ENCODE measurements at places on chromosomes 13 and 19. TPM values are rescaled to one million over a fixed set of nuclear protein-coding genes. Genes with fewer than 3 reads are reported as not detected.

The ATF5 gene
- 6.3 TPM for polyA plus RNA-seq

The ELAVL3 gene
- not detected for polyA plus RNA-seq

DNA sequence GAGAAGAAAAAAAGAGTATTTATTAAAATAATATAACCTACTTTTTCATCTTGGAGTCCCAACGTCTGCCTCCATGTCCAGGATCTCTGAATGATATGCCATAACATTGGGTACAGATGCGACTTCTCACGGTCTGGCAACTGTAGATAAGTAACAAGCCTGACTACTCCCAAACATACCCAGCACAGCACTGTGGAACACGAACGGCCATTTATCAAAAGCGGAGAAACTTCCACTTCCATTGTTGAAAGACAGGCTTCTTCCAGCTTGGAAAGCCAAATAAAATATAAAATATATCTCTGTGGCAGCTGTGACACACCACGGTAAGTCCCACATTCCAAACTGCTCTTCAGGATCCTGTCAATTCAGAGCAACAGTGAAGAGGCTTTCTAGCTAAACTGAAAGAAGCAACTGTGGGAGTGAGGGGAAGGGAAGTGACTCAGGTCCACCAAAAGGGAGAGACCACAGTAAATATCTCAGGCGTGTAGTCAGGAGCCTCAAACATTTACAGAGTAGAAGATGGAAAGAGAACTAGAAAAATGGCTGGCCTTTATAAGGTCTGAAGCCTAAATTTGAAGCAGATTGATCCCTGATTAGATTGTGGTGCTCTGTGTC, 331.7 kb downstream of the LIG4 start:
- peak; percentile 48 for DNase-seq

DNA sequence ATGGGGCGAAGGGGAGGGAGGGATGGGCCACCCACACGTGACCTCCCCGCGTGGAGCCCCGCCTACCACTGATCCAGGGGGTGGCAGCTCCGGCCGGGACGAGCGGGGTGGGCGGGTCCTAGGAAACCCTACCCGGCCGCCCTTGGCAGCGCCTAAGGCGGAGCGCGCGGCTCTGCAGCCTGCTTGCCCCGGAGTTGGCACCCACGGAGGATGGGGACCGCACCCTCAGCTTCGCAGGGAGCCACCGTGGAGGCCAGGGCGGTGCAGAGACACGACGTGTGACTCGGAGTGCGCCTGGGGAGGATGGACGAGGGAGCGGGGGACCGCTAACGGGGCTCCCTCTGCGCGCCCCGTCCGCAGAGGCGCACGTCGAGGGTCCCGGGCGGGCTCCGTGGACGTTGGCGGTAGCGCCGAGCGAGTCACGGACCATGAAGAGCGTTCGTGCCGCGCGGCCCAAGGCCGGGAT, at the start of gene RGS9BP:
Gene RGS9BP, plus strand, starts transcription at position 129 of the 466 bp plus-strand sequence. CDS start 416 bp downstream, outside the sequence.
- peak; percentile 26 for DNase-seq

DNA sequence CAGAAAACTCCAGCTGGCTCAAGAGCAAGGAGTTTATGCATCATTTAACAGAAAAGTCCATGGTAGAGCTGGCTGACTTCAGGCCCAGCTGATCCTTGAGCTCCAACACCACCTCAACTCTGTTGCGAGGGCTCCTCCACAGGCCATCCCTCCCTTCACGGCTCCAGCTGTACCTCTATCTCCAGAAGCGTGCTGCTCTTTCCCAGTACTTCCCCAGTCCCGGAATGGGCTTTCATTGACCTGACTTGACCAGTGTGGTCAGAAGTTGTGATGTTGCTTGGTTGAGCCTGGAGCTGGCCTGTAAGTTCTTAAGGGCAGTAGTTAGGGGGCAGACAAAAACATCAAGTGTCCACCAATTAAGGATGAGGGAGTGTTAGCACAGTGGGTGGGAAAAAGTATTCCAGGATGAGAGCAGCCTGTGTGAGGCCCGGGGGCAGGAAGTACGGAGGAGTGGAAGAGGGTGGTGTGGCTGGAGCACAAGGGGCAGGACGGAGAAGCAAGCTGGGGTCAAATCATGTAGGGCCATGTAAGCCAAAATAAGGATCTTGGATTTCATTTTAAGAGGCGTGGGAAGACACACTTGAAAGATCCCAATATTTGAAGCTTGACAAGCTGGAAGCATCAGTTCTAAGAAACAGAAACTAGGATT, 24.0 kb downstream of the SKA3 start:
- no peak for DNase-seq

GRCh38 chr19:42150364-42150763, 18.1 kb upstream of the POU2F2 start:
- DNase-seq = no peak

The TTC9B gene
- polyA plus RNA-seq = not detected

- DNase-seq = no peak
Observed at GRCh38 chr19:41095703-41096102, 7.5 kb downstream of the CYP2A13 start.

The MYDGF gene
- 126 TPM for polyA plus RNA-seq

DNA sequence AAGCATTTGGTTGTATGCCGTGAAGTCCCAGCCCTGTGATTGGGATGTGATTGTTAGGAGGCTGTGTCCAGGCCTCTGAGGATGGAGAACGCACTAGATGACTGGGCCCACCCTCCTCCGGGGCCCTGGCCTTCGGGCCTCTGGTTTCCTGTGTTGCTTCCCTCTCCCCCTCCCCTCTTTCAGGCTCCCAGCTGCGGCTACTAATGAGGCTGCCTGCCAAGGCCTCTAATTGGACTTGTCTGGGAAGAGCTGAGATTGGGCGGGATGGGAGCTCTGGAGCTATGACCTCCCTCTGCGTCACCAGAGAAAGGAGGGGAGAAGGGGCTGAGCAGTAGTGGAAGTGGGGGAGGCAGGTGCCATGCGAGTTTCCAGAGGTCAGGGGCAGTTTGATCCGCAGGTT, 9.9 kb downstream of the PTH2 start:
- no peak for DNase-seq

The SERP2 gene
- 5.7 TPM for polyA plus RNA-seq

DNA sequence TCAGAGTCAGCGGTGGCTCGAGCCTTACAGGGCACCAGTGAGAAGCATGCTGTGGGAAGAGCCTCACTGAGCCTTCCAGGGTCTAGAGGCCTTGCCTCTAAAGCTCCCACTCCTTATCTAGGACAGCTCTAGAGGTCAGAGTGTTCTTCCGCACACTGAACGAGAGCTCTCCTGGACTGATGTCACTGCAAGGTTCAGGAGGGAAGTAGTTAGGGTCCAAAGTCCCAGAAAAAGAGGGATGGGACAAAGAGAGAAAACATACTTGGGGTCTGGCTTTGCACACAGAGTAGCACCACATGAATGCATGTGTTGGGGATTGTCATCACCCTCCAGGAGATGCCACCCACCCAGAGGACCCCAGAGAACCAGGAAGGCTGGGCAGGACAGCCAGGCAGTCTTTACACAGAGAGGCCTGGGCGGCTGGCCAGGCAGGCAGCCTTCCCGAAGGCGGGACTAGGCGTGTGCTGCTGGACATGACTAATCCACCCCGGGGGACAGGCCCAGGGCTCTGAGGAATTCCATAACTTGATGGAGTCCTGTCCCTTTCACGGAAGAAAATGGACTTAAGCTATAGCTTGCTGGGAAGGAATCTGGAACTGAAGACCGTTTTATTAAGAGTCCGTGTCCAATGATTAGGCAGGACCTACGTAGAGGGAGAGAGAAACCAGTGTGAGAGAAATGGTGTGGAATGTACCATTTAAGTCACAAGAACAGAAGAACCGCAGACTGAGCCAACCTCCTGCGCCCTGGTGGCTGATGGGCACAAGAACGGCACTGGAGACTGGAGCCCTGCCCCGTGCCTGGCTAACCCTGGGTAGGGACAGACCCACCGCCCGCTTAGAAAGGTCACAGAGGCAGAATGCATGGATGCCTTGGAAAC, 16.6 kb upstream of the EPHX3 start:
- DNase-seq = peak; percentile 61

GRCh38 chr19:39407660-39408391, 1.2 kb downstream of the ZFP36 start:
- DNase-seq = no peak

DNA sequence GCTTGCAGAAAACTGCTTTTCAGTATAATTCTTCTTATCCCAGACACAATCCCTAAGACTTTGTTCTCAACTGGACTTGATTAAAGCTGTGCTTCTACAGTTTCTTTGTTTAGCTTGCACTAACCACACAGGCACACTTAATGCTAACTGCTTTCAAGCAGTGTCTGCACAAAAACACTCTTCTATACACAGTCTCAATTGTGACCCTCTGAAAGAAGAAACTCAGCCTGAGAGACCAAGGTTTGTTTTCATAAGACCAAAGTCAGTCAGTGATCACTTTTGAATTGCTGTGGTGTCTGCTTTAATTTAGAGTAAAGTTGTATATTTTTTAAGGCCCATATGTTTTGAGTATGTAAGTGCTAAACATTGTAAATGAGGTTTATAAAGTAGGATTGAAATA, 431.2 kb downstream of the KCTD12 start:
- DNase-seq = peak; percentile 8

DNA sequence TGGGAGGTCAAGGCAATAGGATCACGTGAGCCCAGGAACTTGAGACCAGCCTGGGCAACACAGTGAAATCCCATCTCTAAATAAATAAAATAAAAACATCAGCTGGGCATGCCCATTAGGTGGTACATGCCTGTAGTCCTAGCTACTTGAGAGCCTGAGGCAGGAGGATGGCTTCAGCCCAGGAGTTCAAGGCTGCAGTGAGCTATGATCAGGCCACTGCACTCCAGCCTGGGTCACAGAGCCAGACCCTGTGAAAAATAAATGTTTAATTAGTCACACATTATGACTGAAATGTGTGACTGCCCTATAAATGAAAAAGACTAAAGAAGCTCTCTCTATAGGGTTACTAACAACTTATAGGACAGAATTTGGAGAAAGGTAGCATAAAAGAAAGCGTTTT, 37.7 kb downstream of the USP12 start:
- DNase-seq = no peak

DNA sequence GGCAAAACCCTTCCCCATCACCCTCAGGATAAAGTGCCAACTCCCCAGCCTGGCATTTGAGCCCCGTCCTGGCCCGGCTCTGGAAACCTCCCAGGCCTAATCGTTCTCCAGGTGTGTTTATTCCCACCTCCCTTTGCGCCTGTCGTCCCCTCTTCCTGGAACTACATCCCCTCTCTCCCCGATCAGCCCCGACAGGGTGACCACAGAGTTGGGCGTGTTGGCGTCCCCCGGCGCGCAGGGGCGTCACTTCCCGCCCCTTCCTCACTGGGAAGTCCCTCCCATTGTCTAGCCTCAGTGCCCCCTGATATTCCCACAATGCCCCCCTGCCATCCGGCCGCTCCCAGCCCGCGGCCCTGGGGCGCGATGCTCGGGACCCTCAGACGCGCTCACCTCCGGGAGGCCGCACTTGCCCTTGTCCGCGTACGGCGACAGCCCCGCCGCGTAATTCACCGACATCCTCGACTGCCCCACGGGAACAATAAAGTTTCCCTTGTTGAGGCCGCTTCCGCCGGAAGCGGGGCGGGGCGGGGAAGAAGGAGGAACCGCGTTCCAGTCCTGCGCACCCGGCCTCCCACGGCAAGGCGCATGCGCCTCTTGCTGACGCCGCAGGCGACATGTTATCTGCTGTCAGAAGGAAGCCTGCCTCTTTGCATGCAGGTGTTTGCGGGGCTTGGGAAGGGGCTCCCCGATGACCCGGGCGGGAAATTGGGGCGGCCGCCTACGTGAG, at the start of the genes ANKRD24 and SIRT6:
Gene ANKRD24, plus strand, starts transcription at position 606 of the 727 bp plus-strand sequence. CDS start 3,737 bp downstream, outside the sequence.
Gene SIRT6, minus strand, starts transcription at position 480 of the 727 bp plus-strand sequence. Its CDS starts 24 bp downstream, at position 456.
- peak; percentile 87 for DNase-seq

The GRIK5 gene
- polyA plus RNA-seq = 0.05 TPM

The SIGLEC12 gene
- not detected for polyA plus RNA-seq

The CLDN10 gene
- polyA plus RNA-seq = not detected

- DNase-seq = no peak
Observed at GRCh38 chr13:112956571-112957294, 12.3 kb upstream of the MCF2L start.

DNA sequence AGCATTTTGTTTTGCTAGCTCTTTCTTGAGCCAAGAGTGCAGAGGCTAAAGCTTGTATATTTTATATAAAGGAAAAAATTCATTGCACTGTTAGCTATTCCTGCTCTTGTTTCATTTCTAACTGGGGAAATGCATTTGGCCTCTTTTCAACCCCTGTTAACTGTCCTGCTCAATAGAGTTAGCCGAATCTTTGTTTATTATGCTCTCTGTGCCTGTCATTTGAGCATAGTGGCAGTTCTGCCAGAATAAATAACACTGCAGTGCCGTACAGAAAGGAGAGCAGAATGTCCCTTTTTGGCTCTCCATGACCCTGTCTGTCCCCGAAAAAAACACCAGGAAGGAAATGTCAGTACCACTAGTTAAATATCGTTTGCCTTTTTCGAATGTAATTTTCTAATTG, 350.8 kb downstream of the MYO16 start:
- no peak for DNase-seq

The ZNF132 gene
- 4.6 TPM for polyA plus RNA-seq

The SHISA7 gene
- polyA plus RNA-seq = not detected

- DNase-seq = no peak
Observed at GRCh38 chr13:73656863-73657262, 477.3 kb downstream of the KLF12 start.

DNA sequence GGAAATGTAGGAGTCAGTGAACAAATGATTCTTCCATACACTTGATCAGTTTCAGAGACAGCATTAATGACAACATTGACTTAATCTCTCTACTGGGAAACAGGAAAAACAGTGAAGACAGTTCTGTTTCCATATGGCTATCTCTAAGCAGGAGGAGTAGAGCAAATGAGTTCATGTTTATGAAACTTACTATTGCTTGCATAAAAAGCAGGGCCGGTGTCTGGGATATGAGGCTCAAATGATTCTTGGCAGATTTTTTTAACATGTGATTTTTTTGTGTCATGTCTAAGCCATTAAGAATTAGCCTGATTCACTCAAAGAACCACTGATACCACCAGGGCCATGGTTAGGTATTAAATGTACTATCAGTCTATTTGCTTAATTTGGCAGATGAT, 141.9 kb downstream of the SLC7A1 start:
- no peak for DNase-seq

The ANO8 gene
- 2.0 TPM for polyA plus RNA-seq

DNA sequence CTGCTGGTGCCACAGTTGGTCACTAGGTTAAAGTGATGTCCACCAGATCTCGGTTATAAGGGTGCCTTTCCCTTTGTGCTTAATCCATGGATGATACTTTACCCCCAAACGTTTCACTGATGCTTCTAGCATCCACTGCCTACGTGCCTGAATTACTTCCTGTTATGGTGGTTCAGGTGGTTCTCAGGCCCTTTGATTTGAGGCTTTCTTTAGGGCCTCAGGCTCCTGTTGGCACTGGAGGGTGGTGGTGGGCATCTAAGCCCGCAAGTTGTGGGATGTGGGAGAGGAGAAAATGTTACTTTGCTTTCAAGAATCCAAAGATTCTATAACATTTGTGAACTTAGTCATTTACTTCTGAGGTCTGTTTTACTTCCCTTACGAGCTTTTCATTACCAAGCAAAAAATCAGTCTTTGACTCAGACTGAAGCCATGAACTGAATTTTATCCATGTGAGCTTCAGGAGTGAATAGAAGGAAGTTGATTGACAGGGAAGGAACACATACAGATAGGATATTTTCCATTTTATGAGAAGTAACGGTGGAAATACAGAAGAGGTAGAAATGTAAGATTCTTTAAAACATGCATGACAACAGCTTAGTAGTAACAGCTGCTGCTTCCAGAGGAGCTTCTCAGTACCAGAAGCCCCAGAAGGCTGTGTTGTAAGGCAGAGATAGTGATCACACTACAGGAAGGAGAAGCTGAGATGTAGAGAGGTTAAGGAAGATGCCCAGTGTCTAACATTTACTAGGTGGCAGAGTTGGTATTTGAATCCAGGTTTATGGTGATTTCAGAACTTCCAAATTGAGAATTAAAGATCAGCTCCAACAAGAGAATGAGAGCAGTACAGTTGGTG, 65.0 kb downstream of the ARHGEF7 start:
- no peak for DNase-seq

Measured in AG04450 (cell line).